HCT116 (cell line): ENCODE measurements at places on chromosomes 3 and 15.

- DNase-seq = no peak
Measured at GRCh38 chr15:56832125-56832524, 86.3 kb upstream of the TCF12 start.

- DNase-seq = no peak
Measured at GRCh38 chr3:45055032-45055410, 28.9 kb downstream of the CLEC3B start.

DNA sequence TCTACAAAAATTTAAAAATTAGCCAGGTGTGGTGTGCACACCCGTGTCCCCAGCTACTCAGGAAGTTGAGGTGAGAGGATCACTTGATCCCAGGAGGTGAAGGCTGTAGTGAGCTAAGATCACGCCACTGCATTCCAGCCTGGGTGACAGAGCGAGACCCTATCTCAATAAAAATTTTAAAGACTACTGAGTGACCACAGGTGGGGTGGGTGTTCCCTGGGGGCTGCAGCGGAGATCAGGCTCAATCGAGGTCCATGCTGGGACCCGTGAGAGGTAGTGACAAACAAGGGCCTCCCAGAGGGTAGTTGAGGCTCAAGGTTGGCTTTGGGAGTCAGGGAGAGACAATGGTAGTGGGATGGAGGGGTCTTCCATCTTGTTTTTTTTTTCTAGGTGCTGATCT lies 38.9 kb upstream of the LIMD1 start:
- no peak for DNase-seq

- no peak for DNase-seq
Measured at GRCh38 chr15:38996111-38996631, 431.6 kb upstream of the RASGRP1 start.

DNA sequence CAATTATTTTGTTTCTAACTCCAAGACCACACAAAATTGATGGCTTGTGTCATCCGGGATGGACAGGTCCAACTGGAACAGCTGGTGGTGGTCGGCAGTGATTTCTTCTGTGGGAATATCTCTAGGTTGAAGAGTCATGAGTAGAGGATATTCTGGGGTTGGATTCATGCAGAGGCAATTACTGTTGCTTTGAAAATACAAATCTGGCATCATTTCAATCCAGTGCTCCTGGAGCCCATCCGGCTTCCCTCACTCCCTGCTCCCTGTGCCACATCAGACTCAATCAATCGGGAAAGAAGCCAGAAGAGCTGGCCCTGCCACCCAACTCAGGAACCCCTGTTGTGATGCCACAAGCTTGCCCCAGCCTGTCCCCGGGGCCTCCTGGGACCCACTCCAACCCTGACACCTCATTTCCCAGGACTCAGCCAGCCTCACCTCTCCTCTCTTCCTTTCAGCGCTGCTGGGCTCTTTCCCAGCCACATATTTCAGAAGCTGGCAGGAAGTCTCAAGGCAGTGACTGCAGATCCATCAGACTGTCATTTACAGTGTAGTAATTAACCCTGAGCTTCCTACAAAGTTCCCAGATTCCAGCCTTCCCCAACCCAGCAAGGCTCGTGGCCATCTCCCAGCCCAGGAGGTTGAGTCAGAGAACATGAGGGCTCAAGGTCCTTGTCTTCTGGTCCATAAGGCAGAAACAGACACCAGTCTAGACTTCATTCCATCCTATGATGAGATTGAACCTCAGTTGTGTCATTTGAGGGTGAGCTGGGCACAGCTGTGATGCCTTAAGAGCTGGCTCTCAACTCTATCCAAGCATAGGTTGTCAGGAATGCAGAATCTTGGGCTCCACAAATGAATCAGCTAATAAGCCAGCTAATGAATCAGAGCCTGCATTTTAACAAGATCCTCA lies 114.0 kb downstream of the FAM174B start:
- DNase-seq = no peak

DNA sequence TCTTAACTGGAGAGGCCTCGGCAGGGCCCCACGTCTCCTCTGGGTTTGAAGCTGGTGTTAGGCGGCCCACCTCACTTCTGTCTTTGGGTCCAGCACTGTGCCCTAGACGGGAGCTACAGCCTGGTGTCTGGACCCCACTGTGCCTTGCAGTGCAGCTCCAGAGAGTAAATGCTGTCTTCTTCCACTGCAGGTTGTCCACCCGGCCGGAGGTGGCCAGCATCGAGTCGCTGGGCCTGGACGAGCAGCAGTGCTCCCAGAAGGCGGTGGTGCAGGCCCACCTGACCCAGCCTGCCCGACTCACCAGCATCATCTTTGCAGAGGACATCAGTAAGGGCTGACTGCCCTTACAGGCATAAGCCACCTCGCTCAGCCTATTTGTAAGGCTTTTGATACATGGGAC lies 53.1 kb upstream of the TAMM41 start:
- DNase-seq = no peak

GRCh38 chr3:11370191-11370590 lies 98.0 kb downstream of the ATG7 start:
- no peak for DNase-seq

DNA sequence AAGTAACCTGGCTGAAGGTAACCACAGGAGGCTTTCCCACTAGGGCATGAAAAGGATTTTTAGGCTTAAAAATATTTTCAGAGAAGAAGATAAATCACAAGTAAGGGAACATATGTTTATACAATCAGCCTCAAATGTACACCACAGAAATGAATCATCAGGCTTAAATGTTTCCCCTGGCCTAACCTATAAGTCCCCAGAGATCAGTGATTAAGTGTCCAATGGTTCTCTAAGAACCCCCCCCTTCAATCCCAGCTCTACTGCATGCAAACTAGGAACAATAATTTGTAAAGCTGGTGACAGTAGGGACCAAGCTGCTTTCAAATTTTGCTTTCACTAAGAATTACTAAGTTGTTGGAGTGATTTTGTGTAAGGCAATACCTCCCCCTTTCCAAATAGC lies 431.6 kb upstream of the LMCD1 start:
- DNase-seq = no peak

DNA sequence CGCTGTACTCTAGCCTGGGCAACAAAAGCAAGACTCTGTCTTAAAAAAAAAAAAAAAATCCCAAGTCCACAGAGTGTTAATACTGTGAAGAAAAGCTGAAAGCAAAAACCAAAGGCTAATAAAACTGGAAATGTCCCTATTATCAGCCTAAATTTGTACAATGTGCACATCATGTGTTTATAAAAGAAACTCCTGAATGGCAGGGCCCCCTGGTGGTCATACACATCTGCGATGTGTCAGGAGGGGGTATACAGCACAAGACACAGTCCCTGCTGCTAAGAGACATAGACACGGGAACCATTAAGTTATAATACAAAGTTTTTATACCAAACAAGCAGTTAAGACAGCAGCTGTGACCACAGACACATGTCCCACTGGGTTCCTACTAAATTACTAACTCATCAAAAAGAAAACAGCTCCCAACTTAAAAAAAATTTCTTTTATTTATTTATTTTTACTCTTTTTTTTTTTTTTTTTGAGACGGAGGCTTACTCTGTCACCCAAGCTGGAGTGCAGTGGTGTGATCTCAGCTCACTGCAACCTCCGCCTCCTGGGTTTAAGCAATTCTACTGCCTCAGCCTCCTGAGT lies 31.0 kb downstream of the IDH2 start:
- peak; percentile 57 for DNase-seq

GRCh38 chr3:81985996-81986723 lies 224.7 kb upstream of the GBE1 start:
- DNase-seq = peak; percentile 58

- no peak for DNase-seq
Measured at GRCh38 chr15:36966708-36967107, 133.6 kb downstream of the MEIS2 start.

DNA sequence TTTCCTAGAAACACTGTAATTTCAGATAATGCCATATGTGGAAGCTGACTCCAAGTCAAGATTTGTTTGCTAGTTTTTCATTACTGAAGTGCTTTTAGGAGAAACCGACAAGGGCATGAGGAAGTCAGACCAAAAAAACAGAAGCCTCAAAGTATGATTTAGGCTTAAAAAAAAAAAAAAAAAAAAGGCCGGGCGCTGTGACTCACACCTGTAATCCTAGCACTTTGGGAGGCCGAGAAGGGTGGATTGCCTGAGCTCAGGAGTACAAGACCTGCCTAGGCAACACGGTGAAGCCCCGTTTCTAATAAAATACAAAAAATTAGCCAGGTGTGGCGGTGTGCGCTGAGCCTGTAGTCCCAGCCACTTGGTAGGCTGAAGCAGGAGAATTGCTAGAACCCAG lies 11.6 kb downstream of the RPL15 start:
- DNase-seq = no peak

- no peak for DNase-seq
Measured at GRCh38 chr3:6523043-6523442, 337.9 kb upstream of the GRM7 start.

DNA sequence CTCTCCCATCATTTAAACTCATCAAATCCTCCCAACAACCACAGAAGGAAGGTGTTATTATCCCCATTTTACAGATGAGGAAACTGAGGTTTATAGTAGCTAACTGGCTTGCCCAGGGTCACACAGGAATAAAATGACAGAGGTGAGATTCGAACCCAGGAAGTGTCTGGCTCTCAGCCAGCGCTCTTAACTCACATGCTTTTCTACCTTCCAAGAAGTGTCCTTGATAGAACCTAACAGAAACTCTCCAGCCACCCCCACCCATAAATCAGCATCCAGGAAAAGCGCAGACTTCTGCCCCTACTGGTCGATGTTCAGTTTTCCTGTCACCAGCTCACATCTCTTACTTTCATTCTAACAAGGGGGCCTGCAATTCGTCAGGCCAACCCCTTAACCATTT lies 51.7 kb downstream of the SPATA12 start:
- no peak for DNase-seq

- peak; percentile 19 for DNase-seq
Measured at GRCh38 chr3:45499529-45499928, 95.0 kb upstream of the LIMD1 start.
